Testis (tissue), 5 donors: ENCODE measurements at places on chromosomes 7 and 10. TPM values are rescaled to one million over a fixed set of nuclear protein-coding genes. Genes with fewer than 3 reads are reported as not detected.

- no peak for DNase-seq
- no peak overlapping the region for H3K27ac ChIP-seq
- no peaks in the 10 kb centered on the region for H3K27me3 ChIP-seq
- no peaks in the 10 kb centered on the region for H3K4me1 ChIP-seq
- H3K36me3 ChIP-seq, result no peaks in the 10 kb centered on the region
These were observed 5.6 kb downstream of the IL2RA start for GRCh38 chr10:6056411-6057135.

GRCh38 chr10:98316170-98316569, 48.2 kb upstream of the LOXL4 start:
- H3K4me3 ChIP-seq, result no peak overlapping the region
- H3K27ac ChIP-seq, result no peak overlapping the region
- H3K4me1 ChIP-seq, result no peaks in the 10 kb centered on the region

- no peaks in the 10 kb centered on the region for H3K27me3 ChIP-seq
- H3K27ac ChIP-seq, result no peak overlapping the region
- H3K4me3 ChIP-seq, result no peak overlapping the region
- no peaks in the 10 kb centered on the region for H3K36me3 ChIP-seq
- DNase-seq, result no peak
These were observed 410.9 kb downstream of the SUGCT start for GRCh38 chr7:40545739-40546138.

- H3K36me3 ChIP-seq, result no peaks in the 10 kb centered on the region
- no peak overlapping the region for H3K4me3 ChIP-seq
- H3K4me1 ChIP-seq, result no peaks in the 10 kb centered on the region
- no peak for DNase-seq
- H3K27me3 ChIP-seq, result no peaks in the 10 kb centered on the region
These were observed 532.3 kb upstream of the GALNT17 start for GRCh38 chr7:70599446-70600190.

- no peak for DNase-seq
- peaks cover 11% of the 10 kb centered on the region for H3K4me1 ChIP-seq
- H3K27me3 ChIP-seq, result no peaks in the 10 kb centered on the region
- no peaks in the 10 kb centered on the region for H3K36me3 ChIP-seq
These were observed 30.5 kb downstream of the CPED1 start for GRCh38 chr7:121019018-121019417.

GRCh38 chr7:79828866-79829265, 305.8 kb upstream of the GNAI1 start:
- H3K27ac ChIP-seq, result no peak overlapping the region
- H3K4me3 ChIP-seq, result no peak overlapping the region
- no peaks in the 10 kb centered on the region for H3K36me3 ChIP-seq

- H3K4me1 ChIP-seq, result peaks cover 5% of the 10 kb centered on the region
- DNase-seq, result no peak
- no peak overlapping the region for H3K4me3 ChIP-seq
- no peaks in the 10 kb centered on the region for H3K27me3 ChIP-seq
These were observed 82.7 kb downstream of the PLCE1 start for GRCh38 chr10:94076325-94076841.

- no peaks in the 10 kb centered on the region for H3K27me3 ChIP-seq
- DNase-seq, result no peak
- no peak overlapping the region for H3K4me3 ChIP-seq
- H3K27ac ChIP-seq, result no peak overlapping the region
These were observed 200.1 kb upstream of the FOXP2 start for GRCh38 chr7:114214466-114214865.

- DNase-seq, result no peak
- no peaks in the 10 kb centered on the region for H3K27me3 ChIP-seq
- H3K4me3 ChIP-seq, result no peak overlapping the region
- no peaks in the 10 kb centered on the region for H3K36me3 ChIP-seq
These were observed 8.2 kb downstream of the KCNIP2 start for GRCh38 chr10:101835362-101835761.

- H3K27ac ChIP-seq, result no peak overlapping the region
- H3K27me3 ChIP-seq, result no peaks in the 10 kb centered on the region
- no peak for DNase-seq
These were observed 889.3 kb upstream of the CELF2 start for GRCh38 chr10:10128387-10128786.

- no peaks in the 10 kb centered on the region for H3K36me3 ChIP-seq
- H3K27me3 ChIP-seq, result no peaks in the 10 kb centered on the region
- DNase-seq, result no peak
These were observed 21.5 kb downstream of the MACROH2A2 start for GRCh38 chr10:70074165-70074564.

GRCh38 chr7:936386-937054, 18.0 kb downstream of the ADAP1 start:
- no peaks in the 10 kb centered on the region for H3K36me3 ChIP-seq
- H3K27me3 ChIP-seq, result no peaks in the 10 kb centered on the region
- H3K4me3 ChIP-seq, result no peak overlapping the region

GRCh38 chr10:71985542-71986250, 21.5 kb downstream of the CHST3 start:
- no peak for DNase-seq
- H3K4me3 ChIP-seq, result no peak overlapping the region
- H3K27ac ChIP-seq, result peak overlapping the region; percentile 31
- no peaks in the 10 kb centered on the region for H3K27me3 ChIP-seq
- H3K4me1 ChIP-seq, result peaks cover 85% of the 10 kb centered on the region

GRCh38 chr7:370775-371118, 80.8 kb downstream of the FOXL3 start:
- H3K4me1 ChIP-seq, result no peaks in the 10 kb centered on the region
- no peak for DNase-seq
- no peak overlapping the region for H3K4me3 ChIP-seq
- no peaks in the 10 kb centered on the region for H3K27me3 ChIP-seq
- no peak overlapping the region for H3K27ac ChIP-seq

- no peak for DNase-seq
- no peak overlapping the region for H3K4me3 ChIP-seq
- H3K36me3 ChIP-seq, result no peaks in the 10 kb centered on the region
- no peaks in the 10 kb centered on the region for H3K4me1 ChIP-seq
- no peaks in the 10 kb centered on the region for H3K27me3 ChIP-seq
These were observed 28.2 kb upstream of the ASL start for GRCh38 chr7:66047426-66047825.

- H3K36me3 ChIP-seq, result no peaks in the 10 kb centered on the region
- no peak overlapping the region for H3K27ac ChIP-seq
- H3K4me3 ChIP-seq, result no peak overlapping the region
- H3K4me1 ChIP-seq, result no peaks in the 10 kb centered on the region
- DNase-seq, result no peak
These were observed 1006.3 kb downstream of the SORCS1 start for GRCh38 chr10:106158241-106158640.

- H3K4me3 ChIP-seq, result no peak overlapping the region
- no peak for DNase-seq
These were observed 33.8 kb upstream of the C10orf120 start for GRCh38 chr10:122733443-122733842.

DNA sequence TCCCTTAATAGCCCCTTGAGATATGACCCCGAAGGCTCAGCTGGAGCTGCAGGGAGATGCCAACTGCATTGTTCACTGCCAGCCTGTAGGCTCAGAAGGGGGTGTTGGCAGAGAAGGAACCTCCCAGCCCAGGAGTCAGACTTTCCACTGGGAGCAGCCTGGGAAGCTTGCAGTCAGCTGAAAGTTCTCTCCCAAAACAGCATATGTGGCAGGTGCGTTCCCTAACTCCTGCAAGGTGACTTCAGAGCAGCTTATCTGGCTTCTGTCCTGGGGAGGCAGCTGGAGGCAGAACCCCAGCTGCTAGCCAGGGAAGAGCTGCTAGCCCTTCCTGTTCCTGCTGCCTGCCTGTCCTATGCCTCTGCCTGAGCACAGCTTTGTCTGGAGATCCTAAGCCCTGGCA, 8.1 kb downstream of the SFTPA2 start:
- no peak overlapping the region for H3K4me3 ChIP-seq
- DNase-seq, result no peak
- no peaks in the 10 kb centered on the region for H3K27me3 ChIP-seq
- no peaks in the 10 kb centered on the region for H3K36me3 ChIP-seq
- no peaks in the 10 kb centered on the region for H3K4me1 ChIP-seq
- no peak overlapping the region for H3K27ac ChIP-seq

- peaks cover 22% of the 10 kb centered on the region for H3K4me1 ChIP-seq
- no peak overlapping the region for H3K27ac ChIP-seq
- peak overlapping the region; percentile 32 for H3K4me3 ChIP-seq
These were observed 14.7 kb downstream of the MMRN2 start for GRCh38 chr10:86942441-86943315.

DNA sequence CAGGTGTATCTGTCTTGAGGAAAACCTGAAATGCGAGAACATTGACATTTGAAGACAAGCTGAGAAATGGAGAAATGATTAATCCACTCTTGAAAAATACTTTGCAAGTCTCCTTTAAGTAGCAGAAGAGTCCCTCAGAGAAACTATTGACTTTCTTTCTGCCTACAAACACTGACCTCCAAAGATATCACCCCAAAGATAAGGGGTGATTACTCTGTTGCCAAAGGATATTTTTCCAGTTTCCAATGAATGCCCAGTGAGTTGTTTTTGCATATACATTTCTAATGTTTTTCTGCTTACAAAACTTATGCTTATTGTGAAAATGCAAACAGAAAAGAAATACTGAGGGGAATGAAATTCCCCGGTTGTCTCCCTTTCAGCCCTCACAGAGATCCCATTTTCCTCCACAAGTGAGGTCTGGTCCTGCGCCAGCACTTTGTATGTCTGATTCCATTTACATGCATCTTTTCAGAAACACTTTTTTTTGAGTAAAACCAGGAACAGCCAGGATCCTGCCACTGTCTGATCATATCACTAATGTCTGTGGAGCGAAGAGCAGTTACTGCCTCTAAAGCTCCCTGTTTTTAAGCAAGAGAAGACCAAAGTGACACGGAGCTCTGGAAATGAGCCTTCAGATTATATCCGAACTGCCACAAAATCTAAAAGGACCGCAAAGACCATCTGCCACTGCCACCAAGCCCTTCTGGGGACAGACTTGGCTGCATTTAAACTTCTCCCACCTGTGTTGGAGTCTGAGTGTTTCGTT, 82.9 kb upstream of the PDCD4 start:
- H3K4me3 ChIP-seq, result no peak overlapping the region
- H3K27me3 ChIP-seq, result no peaks in the 10 kb centered on the region
- H3K4me1 ChIP-seq, result peaks cover 29% of the 10 kb centered on the region
- no peaks in the 10 kb centered on the region for H3K36me3 ChIP-seq

DNA sequence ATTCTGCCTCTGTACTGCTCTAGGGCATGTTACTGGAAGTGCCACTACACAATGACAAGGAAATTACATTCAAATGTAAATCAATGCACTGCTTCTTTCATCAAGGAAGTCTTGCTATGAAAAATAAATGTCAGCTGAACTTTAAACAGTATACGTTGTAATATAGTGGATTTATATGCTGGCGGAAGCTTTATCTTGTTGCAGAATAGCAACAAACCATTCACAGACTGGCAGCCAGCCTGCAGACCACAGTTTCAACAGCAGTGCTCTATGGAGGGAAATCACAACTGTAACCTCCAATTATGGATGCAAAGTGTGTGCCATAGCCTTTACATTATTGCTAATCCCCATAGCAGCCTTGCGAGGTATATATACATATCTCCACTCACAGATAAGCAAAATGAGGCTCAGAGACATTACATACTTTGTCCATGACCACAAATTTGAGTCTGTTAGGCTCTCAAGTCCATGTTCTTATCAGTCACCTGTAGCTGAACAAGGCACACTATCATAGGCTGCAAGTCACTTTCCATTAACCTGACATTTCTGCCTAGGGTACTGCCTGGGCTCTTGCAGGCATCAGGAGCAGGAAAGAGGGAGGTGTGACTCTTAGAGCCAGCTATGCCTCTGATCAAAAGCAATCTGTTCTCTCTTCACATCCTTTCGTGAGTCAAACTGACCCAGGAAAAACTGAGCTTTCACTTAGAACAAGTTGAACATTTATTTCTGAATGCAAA, 22.6 kb downstream of the COL28A1 start:
- H3K4me1 ChIP-seq, result no peaks in the 10 kb centered on the region
- H3K36me3 ChIP-seq, result no peaks in the 10 kb centered on the region
- no peaks in the 10 kb centered on the region for H3K27me3 ChIP-seq

- no peak overlapping the region for H3K27ac ChIP-seq
- no peaks in the 10 kb centered on the region for H3K4me1 ChIP-seq
- no peak overlapping the region for H3K4me3 ChIP-seq
- DNase-seq, result no peak
- H3K27me3 ChIP-seq, result no peaks in the 10 kb centered on the region
- H3K36me3 ChIP-seq, result no peaks in the 10 kb centered on the region
These were observed 186.0 kb upstream of the MGMT start for GRCh38 chr10:129280908-129281586.

DNA sequence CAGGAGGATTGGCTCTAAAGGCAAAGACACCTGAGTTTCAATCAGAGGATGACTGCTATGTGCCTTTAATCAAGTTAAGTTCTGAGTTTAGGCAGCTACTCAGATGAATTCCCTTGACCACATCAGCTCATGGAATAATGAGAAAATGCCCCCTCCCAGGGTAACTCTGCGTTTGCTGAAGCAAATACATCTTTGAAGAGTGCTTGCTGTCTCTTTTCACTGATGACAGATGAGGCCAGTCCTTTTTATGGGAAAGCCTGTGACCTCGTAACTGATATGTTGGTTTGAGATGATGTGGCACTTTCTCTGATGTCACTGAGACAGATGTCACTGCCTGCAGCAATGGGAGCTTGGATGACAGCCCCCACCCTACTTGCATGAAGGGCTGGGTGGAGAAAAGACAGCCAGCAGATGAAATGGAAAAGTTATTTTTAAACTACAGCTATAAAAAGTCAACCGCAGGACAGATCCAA, 43.7 kb upstream of the DGKI start:
- DNase-seq, result no peak
- H3K4me1 ChIP-seq, result no peaks in the 10 kb centered on the region
- H3K27me3 ChIP-seq, result no peaks in the 10 kb centered on the region
- no peak overlapping the region for H3K4me3 ChIP-seq
- H3K36me3 ChIP-seq, result no peaks in the 10 kb centered on the region

GRCh38 chr7:22001345-22002004, 55.8 kb upstream of the CDCA7L start:
- H3K4me1 ChIP-seq, result no peaks in the 10 kb centered on the region
- H3K27me3 ChIP-seq, result no peaks in the 10 kb centered on the region

DNA sequence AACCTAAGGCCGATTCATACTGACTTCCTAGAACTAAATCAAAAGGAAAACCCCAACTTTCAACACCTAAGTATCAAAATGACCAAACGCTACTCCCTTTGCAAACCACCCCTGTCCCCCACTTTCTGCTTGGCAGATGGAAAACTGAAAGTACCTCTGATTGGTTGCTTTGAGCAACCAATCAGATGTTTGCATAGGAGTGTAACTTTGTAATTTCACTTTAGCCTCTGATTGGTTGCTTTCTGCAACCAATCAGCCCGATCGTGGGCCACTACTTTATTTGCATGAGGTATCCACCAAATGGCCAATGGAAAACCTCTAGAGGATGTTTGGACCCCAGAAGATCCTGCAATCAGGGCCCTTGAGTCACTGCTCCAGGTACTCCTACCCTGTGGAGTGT, 12.3 kb upstream of the SNX10 start:
- H3K27ac ChIP-seq, result no peak overlapping the region
- H3K4me3 ChIP-seq, result no peak overlapping the region
- no peaks in the 10 kb centered on the region for H3K36me3 ChIP-seq
- DNase-seq, result peak; percentile 23

Gene OR6V1
- total RNA-seq, result not detected

Gene PILRA
- 18.0 TPM for total RNA-seq

Gene EBF3
- 7.6 TPM for total RNA-seq

Gene ERLIN1
- 32.5 TPM for total RNA-seq

Gene TMEM229A
- total RNA-seq, result 58.8 TPM

Gene MET
- total RNA-seq, result 2.0 TPM

Gene GATA3
- 1.9 TPM for total RNA-seq

Gene ASIC3
- 37.9 TPM for total RNA-seq
